Fibroblast of the aortic adventitia (primary cell): ENCODE measurements at places on chromosomes 2 and 18. TPM values are rescaled to one million over a fixed set of nuclear protein-coding genes. Genes with fewer than 3 reads are reported as not detected.

UGT1A10 gene
- 0.41 TPM in 1 of 2 replicates, not detected in the other for total RNA-seq

CGREF1 gene
- total RNA-seq, result 4.7 and 9.3 TPM in 2 replicates

AFF3 gene
- 4.2 TPM in 1 of 2 replicates, not detected in the other for total RNA-seq

COMMD1 gene
- 60.7 and 126 TPM in 2 replicates for total RNA-seq

DNA sequence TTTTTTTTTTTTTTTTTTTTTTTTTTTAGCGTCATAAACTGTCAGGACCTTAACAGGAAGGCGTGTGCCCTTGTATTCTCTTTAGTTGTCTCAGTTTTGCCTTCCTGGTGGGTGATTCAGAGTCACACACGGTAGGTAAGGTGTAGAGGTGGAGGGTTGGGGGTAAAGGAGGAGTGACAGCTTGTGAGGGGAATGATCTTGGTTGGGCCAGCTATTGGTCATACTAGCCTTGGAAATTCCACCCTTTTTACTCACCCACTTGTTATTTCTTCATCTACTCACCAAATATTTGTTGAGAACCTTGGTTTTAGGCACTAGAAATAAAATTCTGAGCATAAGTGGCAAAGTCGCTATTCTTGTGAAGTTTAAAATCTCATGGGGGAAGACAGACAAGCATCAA, 22.2 kb downstream of the SMIM21 start:
- peak; percentile 4 for DNase-seq

- DNase-seq, result no peak
Observed at GRCh38 chr2:84132370-84132769, 326.7 kb downstream of the SUCLG1 start.

DNA sequence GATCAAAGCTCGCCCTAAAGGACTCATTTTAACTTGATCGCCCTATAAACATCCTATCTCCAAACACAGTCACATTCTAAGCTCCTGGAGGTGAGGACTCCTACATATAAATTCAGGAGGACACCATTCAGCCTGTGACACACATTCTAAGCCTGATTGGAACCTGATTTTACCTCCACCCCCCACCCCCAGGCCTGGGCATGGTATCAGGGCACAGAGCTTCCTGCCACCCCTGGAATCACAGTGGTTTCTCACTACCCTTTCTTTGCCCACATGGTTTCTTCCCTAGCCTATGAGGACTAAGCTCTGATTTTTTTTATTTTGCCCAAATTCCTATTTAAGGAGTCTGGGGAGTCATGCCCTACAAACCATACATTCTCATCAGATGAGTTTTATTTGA, 428.1 kb upstream of the ID2 start:
- no peak for DNase-seq

DNA sequence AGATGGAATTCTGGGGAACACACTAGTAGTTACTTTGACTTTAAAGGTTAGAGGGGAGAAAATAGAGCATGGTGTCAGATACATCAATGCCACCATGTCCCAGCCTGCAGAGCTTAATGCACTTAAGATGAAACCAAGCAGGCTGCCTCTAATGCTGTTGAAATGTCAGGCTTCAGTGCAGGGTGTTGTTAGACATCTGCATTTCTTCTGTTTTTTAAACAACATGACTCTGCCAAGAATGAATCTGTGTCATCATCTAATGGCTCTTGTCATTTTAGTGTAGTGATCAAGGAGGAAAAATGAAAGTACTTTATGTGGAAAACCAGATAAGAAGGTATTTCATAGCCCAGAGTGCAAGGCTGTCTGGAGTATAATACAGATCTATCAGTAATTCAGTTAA, 29.9 kb downstream of the LYPD1 start:
- DNase-seq, result no peak

GRCh38 chr2:165757906-165758675, 36.0 kb downstream of the GALNT3 start:
- no peak for DNase-seq

GRCh38 chr2:151649966-151650365, 84.3 kb downstream of the NEB start:
- no peak for DNase-seq

DNA sequence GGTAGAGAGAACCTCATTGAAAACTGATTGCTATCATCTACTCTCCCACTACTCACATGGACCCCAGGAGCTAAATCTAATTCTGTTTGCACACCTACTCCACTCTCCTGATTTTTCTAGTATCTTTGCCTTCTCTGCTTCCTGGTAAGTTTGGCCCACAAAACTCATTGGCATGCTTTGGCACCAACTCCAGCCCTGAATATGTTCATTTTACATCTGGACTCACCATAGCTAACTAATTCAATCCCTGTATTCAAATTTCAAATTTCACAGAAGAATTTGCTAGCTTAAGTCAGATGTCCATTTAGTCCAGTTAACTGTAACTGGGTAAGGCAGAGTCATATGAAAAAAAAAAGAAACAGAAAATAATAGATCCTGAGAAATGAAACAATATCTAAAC, 442.1 kb downstream of the SUCLG1 start:
- no peak for DNase-seq

GRCh38 chr18:48330016-48330991, 78.9 kb downstream of the ZBTB7C start:
- DNase-seq, result peak; percentile 73

- no peak for DNase-seq
Observed at GRCh38 chr2:240482141-240482540, 46.7 kb downstream of the GPC1 start.

DNA sequence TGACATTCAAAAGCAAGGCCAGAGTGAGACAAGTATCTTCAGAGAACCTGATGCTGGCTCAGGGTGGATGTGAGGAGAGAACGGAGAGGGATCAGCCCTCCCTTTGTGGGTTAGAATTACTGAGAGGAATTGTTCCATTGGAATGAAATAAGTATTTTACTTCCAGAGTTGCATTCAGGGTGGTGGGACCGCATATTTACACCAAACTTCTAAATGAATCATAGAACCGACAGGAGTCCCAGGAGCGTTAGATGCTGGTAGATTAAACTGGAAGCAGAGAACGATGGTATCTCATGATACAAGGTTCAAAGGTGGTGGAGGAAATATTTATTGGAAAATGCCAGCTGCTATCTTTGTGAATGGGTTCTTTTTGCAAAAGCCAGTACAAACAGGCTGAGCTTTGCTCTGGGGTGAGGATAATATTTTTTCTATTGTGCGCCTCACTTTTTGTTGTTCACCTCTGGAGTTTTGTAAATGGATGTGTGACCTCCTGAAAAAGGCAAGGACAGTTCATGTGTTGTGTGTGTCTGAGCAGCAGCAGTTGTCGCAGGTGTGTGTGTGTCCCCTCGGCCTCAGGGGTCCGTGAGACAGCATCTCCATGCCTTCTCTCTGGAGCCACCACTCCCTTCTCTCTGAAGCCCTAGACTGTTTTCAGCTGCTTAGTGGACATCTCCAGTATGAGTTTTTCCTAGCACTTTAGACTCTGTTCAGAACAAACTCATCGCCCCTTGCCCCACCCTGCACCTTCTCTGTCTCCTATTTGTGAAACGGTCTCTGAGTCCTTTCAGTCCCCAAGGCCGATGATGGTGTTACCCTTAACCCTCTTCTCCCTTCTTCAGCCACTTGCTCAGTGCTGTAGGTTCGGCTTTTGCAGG, 17.8 kb downstream of the MTCL1 start:
- DNase-seq, result no peak
